NCI-H1105 treated with DMSO at 0.1 percent for 48 hours (cell line): ENCODE measurements at places on chromosomes 5 and 9.
A peak's percentile ranks its signal among the peaks of the same experiment; 100 is the strongest.

DNA sequence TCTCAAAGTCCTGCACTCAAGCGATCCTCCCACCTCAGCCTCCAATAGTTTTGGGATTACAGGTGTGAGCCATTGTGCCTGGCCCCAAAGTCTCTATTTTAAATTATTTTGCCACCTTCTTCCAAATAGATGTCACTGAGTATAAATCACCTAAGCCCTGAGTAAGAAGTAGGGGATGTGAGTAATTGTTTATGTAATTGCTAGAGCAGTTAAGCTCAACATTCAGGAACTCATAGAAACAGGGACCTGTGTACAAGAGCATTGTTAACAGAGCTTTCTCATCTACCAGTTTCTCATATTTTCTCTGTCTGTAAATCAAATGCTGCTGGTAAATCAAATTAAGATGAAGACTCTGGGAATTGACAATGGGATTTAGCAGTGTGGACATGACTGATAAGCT lies 26.3 kb downstream of the CDK7 start:
- DNase-seq: no peak

GRCh38 chr5:168724227-168724626 lies 145.1 kb upstream of the PANK3 start:
- DNase-seq: no peak

DNA sequence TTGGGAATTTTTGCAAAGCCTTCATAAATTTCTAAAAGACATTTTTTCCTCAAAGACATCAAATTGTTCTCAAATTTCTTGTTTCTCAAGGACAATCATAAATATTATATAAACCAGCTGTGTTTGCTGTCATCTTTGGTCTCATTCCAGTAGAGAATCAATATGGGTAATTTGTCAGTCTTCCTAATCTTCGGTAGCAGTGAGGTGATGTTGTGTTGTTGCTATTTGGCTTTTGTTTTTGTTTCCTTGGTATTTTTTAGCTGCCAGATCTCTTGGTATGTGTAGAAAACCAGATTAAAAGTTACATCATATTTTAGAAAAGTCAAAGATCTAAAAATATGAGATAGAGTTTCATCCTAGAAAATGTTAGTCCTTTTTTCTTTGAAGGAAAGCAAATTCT lies 87.5 kb downstream of the CAMK4 start:
- no peak for DNase-seq

GRCh38 chr5:98414938-98415337 lies 358.5 kb upstream of the RGMB start:
- DNase-seq: no peak

GRCh38 chr5:162444129-162444762 lies 376.7 kb downstream of the GABRG2 start:
- DNase-seq: no peak

- DNase-seq: no peak
Observed at GRCh38 chr9:75974016-75974766, 83.7 kb downstream of the PCSK5 start.

GRCh38 chr9:71273613-71274012 lies 152.2 kb upstream of the TRPM3 start:
- DNase-seq: no peak

DNA sequence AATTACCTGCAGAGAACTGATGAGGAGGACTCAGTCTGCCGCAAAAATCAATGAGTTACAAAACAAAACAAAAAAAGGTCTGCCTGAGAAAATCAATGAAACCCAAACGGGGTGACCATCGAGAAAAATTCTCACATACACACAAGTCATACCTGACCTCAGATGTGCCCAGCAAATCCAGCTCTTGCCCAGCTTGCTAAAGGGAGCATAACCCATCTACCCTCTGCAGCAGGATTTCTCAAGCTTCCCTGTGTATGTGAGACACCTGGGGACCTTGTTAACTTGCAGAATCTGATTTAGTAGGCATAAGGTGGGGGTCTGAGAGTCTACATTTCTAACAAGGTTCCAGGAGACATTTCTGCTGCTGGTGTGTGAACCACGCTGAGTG lies 126.3 kb downstream of the TLE1 start:
- DNase-seq: no peak

- no peak for DNase-seq
Observed at GRCh38 chr9:107474124-107474523, 15.4 kb downstream of the KLF4 start.

DNA sequence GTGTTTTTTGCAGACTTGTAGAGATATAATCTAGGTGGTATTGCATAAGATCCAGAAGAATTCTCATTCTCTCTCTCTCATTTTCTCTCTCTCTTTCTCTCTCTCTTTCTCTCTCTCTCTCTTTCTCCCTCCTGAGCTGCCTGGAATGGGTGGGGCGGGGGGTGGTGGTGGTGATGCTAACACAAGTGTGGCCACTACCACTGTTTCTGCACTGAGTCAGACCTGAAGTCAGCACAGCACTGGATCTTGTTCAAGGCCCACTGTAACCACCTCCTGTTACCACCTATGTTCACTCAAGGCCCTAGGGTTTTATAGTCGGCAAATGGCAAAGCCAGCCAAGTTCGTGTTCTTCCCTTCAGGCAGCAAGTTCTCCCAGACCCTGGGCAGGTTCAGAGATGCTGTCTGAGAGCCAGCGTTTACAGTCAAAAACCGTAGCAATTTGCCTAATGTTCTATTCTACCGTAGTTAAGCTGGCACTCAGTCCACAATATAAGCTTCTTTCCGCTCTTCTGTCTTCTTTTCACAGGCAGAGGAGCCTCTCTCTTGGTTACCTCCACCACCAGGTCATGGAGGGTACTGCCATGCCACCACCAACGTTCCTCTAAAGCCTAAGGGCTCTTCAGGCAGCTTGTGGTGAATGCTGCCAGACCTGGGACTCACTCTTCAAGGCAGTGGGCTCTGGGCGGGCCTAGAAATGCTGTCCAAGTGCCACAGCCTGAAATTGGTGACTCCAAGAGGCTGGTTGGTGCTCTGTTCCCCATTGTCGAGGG lies 235.7 kb upstream of the PRR16 start:
- DNase-seq: no peak

- DNase-seq: no peak
Observed at GRCh38 chr5:15387931-15388524, 112.0 kb upstream of the FBXL7 start.

DNA sequence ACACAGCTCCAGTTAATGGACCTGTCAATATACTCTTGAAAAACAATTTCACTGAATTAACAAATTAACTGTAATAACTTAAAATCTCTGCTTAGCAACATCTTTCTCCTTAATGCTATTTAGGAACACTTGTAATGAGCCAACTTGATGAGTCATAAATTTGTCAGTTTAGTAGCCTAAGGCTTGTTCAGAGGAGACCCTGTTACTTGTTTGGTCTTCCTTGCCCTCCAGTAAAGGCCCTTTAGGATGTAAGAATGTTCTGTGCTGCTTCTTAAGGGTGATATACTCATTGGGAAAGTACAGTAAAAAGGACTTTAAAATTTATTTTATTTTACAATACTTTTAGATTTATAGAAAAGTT lies 11.4 kb upstream of the MATR3 start:
- DNase-seq: no peak

DNA sequence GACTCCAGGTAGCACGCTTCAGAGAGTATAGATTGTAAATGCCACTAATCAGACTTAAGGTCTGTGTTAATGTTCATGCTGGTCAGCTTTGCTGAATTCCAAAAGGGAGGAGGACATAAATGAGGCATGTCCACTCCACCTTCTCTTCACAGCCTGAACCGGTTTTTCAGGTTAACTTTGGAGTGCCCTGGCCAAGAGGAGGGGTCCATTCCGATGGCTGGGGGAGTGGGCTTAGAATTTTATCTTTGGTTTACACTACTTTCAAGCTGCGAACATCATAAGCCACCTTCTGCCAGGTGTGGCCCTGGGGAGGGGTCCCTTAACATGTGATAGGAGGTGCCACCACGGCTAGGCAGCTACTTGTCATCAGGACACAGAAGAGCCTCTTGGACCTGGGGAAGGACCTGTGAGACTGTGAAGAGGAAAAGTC lies 24.2 kb downstream of the ABO start:
- DNase-seq: no peak

DNA sequence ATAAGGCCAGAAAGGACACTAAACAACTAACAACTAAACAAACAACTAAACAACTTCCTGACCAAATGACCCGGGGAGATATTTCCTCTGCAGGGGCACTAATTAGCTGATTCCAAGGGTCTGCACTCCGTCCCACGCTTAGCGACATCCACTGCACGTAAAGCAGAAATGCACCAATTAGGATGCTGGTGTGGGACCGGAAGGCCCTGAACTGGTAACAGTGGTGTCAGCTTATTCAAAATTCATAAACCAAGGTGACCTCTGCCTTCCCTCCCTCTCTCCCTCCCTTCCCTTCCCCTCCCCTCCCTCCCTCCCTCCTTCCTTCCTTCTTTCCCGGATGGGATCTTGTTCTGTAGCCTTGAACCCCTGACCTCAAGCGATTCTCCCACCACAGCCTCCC lies 9.6 kb downstream of the RASGEF1C start:
- no peak for DNase-seq

DNA sequence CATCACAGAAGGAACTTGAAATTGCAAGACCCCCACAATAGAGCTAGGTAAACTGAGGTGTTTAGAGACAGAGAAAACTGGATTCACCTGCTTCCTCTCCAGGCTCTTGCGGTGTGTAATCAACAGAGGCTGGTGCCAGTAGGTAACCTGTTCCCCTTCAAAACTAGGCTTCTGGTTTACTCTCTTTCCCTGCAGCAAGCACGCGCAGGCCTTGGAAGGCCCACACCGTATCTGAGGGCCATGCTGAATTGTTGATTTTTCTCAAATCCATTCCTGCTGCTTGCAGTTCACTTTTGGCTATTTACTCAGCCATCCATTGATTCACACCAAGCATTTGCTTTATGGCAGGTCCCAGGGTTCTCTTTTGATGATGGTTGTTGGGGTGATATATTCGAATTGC lies 667 bp upstream of the FRRS1L start:
- no peak for DNase-seq

- no peak for DNase-seq
Observed at GRCh38 chr5:180333661-180334060, 19.5 kb downstream of the GFPT2 start.

GRCh38 chr5:152271420-152271819 lies 133.7 kb downstream of the NMUR2 start:
- peak; percentile 3 for DNase-seq

GRCh38 chr9:137408651-137409405 lies 14.1 kb downstream of the EXD3 start:
- no peak for DNase-seq

GRCh38 chr9:19522558-19522957 lies 113.7 kb downstream of the ACER2 start:
- DNase-seq: no peak

- DNase-seq: no peak
Observed at GRCh38 chr5:10303201-10303600, 4.5 kb downstream of the CMBL start.

DNA sequence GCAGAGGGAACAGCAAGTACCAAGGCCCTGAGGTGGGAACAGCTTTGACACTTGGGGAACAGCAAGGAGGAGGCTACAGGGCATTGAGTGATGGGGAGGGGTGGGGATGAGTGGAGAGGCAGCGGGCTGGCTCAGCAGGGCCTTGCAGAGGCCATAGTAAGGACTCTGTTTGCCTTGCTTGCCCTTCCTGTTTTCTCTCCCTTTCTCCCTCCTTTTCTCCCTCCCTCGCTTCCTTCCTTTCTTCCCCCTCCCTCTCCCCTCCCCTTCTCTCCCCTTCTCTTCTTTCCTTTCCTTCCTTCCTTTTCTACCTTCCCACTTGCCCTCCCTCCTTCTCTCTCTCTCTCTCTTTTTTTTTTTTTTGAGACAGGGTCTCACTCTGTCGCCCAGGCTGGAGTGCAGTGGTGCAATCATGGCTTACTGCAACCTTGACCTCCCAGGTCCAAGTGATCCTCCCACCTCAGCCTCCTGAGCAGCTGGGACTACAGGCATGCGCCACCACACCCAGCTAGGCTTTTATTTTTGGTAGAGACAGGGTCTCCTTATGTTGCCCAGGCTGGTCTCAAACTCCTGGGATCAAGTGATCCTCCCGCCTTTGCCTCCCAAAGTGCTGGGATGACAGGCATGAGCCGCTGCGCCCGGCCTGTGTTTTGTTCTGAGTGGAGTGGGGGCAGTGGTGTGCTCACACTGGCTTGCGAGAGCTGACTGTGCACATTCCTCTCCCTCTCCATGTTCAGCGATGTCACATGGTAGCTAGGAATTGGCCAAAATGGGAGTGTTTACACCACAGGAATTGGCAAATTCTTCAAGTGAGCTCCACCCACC lies 17.1 kb downstream of the IER5L start:
- no peak for DNase-seq

DNA sequence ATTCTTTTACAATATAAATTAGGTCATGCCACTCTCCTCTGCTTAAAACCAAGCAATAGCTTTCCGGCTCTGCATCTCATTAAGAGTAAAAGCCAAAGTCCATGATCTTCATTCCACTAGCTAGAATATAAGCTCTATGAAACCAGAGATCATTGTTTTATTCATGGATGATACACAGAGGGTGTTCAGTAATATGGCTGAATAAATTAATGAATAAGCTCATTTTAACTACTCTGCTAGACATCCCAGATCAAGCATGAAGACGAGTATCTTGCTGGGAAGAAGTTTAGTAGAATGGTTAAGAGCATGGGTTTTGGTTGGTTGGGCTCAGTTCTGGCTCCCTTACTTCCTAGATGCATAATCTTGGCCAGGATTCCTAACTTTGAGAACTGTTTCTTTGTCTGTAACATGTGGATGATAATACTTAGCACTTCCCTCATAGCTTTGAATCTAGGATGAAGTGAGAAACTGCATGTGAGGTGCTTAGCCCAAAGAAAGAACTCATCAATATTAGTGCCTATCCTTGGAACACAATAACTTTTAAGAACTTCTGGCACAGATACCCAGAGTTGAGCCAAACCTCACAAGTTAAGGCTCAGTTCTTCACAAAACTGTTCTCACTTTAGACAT lies 106.8 kb downstream of the MSX2 start:
- DNase-seq: no peak

- DNase-seq: no peak
Observed at GRCh38 chr5:40909723-40910122, 426 bp downstream of the C7 start.

DNA sequence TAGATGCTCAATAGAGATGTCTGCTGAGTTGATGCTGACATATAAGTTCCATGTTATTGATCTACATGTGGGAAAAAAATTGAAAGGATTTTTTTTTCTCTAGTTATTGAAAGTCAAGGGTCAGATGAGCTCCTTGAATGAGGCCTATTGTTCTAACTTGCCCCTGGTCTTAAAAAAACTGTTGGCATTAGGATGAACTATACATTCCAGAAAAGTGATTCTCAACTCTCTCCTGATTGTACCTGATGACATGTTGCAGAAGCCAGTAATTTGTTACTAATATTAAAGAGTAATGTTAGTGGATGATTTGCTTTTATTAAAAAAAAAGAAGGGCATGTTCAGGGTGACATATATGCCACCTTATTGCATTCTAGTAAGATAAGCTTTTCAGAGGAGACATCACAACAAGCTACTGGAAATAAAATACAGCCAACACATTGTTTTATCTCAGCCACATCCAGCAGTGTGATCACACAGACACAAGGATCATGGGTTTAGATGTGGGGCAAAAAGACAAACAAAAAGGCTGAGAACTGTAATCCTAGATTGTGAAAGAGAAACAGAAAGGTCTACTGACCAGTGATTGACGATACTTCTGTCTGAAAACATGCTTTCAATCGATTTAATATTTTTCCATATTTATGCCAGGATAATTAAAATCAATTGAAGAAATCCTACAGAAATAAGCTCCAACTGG lies 1314.1 kb upstream of the C9orf72 start:
- no peak for DNase-seq
